HuH-7.5 (cell line): ENCODE measurements at places on chromosomes 5 and 9.

DNA sequence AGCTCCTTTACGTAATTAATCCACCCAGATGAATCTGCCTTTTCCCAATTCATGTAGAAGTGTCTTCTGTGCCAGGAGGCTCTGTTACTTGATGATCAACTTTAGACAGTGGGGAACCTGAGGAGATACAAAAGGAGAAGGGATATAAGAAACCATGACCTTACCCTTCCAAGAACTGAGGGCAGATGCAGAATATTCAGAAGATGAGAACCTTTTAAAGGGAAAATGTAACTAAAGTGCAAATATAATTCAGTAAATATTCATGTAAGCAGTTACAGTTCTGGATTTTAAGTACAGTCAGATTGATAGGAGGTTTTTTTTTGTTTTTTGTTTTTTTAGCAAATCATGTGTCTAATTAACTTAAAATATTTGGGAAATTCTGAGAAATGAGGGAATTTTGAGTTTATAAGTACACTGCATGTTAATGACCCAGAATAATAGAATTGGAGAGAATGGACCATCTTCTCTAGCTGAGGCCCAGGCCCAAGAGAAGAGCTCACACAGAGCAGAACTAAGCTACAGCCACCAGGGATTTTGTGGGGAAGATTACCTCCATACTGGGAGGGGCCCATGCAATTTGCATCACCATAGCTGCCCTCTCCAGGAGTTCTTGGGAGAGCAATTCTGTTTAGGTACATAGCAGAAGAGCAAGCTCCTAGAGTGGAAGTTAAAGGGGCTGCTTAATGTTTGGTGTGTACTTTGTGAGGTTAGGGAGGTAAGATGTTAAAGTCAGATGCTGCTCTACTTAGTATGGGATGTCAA, 61.5 kb downstream of the SV2C start:
- DNase-seq, result no peak

- DNase-seq, result no peak
These were observed 43.3 kb downstream of the SH3GL2 start for GRCh38 chr9:17622141-17622540.

DNA sequence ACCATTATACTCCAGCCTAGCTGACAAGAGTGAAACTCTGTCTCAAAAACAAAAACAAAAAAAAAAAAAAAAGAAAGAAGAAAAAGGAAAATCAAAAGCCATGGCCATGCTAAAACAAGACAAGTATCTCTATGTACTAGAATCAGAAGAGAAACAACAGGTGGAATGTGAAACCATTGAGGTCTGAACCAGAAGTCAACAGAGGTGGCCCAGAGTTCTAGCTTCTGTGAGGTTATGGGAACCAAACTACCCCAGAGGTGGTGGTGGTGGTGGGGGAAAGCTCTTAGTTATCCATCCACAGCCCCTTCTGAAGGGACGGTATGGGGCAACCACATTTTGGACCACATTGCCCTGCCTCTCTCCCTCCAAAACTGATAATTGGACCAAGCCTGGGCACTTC, 59.5 kb upstream of the ZNF366 start:
- no peak for DNase-seq

DNA sequence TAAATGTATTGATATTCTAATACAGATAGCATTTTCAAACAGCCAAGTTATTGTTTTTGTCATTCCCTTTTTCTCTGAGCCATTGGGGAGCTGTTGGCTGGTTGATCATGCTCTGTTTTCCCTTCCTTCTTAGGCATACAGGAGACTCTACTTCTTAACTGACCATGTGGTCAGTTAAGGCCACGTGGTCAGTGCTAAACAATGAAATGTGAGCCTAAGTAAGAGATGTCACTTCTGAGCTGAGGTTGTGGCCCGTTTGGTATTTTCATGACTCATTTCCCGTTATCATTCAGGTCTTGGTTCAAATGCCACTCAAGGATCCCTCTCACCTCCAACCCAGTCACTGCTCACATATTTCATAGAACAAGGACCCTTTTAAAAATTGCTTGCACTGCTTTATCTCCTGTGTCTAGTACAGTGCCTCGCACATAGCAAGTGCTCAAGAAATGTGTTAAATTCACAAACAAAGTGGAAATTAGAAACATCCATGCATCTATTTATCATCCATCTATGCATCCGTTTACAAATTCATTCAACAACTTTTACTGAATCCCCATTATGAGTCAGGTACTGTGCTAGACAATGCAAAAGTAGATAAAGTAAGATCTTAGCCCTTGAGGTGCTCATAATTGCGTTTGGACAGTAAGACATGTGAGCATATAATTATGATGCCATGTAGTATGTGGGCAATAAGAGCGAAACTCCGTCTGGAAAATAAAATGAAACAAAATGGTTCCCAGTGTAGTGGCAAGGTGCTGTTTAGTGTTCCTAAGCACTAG, 50.7 kb downstream of the ARRDC3 start:
- no peak for DNase-seq

DNA sequence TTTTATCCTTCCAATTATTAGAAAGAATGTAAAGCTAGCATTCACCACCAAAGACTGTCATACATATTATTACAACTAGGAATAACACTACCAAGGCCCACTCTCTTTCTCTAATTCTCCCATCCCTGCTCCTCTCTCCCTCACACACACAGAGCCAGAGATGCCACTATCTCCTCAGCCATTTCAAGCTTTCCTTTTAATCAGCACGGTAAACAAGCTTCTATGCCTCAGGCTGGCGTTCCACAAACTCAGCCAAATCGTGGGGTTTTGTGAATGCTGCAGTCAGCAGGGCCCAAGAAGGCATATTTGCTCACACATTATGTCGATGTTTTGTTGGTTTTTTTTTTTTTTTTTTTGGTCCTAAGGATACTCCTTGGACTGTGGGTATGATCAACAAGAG, 979.9 kb upstream of the DMAC1 start:
- DNase-seq, result no peak

- no peak for DNase-seq
These were observed 233.6 kb downstream of the TRPM3 start for GRCh38 chr9:70887826-70888225.

DNA sequence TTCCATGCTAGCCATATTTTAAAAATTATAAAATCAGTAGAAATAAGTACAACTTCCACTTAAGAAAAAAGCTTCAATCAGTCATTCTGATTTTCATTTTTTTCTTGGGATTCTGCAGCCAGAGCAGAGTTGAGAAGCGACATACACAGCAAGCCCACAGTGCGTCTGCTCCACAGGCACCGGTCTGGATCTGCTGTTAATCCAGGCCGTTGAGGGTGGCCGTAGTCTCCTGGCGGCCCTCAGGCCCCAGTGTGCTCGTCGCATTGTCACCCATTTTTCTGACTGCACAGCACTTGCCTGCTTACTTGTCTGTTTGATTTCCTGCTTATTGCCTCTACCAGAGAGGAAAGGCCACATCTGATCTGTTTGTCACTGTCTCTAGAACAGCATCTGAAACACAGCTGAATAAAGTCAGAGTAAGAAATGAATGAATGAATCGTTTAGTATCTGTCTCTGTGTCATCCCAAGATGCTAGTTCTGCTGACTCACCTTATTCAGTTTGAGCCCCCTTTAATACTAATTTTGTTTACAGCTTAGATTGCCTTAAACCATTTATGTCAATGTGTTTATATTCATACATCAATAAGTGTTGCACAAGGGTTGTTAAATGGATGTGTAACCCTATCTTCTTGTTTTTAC, 11.6 kb upstream of the ASPN start:
- DNase-seq, result no peak

- DNase-seq, result no peak
These were observed 156.9 kb downstream of the UNC13B start for GRCh38 chr9:35318741-35319140.

DNA sequence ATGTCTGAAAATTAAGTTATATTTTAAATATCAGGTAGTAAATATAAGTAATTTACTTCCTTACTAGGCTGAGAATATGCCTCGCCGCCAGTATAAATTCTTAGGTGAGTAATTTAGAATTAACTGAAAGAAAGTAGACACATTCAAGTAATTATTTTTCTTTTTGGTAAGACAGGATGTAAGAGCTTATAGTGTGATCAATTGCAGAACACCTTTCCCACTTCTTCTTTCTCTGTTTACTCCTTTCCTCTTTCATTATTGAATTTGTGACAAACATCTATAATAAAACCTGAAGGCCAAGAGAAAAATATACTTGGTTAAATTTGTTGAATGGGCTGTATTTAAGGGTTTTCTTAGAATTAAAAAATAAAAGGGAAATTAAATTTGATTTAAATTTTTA, 195.1 kb upstream of the CDKN2B start:
- DNase-seq, result no peak

GRCh38 chr5:72324189-72324825, 4.1 kb downstream of the PTCD2 start:
- DNase-seq, result no peak

DNA sequence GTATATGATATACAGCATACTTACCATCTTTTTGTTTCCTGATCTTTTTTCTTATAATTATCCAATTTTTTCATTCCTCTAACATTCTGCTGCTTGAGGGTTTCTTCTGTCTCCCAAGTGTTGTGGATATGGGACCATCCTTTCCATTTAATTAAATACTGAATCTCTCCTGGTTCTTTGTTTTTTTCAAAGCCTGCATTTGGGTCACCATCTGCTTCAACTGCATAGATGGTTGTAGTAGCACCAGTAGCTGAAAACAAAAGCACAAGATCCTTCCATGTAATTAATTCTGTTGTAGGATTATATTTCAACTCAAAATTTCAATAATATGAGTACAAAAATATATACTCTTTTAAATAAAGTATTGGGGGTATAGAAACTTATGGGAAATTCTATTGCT, 29.4 kb downstream of the CHD1 start:
- DNase-seq, result no peak

DNA sequence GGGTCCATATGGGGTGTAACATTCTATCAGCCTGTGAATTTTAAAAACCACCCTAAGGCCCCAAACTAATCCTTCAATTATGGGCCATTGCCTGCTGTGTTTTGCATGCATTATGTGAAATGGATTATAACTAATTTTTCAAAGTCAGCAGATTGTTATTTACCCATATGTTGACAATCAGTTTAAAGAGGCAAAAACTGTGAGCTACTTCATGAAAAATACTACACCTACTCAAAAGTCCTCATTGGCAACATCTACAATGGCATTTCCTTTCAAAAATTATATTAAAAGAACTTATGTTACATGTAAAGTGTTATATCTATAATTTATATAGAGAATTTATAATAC, 49.0 kb upstream of the KIF2A start:
- DNase-seq, result no peak

- no peak for DNase-seq
These were observed 107.4 kb downstream of the ZNF462 start for GRCh38 chr9:106970219-106970975.

DNA sequence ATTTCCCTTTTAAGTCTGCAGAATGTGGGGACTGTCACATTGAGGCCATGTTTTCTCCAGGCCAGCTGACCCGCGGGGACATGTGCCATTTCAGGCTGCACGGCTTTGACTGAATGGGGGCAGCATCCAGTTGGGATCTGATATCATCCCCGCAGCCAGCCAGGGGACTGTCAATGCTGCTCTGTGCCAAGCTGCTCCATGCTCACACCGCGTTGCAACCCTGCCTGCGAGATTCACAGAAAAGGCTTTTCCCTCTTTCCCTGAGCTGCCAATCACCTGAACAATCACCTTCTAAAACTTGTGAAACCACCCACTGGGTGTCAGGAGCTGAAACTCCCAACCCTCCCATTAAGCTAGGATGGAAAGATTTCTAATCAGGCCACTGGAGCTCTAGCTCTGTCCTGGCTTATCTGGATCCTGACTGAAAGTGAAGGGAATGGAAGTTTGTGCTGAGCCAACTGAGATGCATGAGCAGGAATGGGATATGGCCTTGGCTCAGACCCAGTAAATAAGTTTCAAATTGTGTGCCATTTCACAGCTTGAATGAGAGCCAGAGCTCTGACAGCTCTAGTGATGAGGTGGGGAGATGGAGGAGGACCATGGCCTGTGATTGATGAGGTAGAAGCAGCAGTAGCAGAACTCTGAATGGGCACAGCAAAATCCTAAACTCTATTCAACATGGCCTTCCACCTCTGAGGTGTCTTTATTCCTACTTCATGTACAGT, 34.5 kb upstream of the ZNF366 start:
- no peak for DNase-seq

DNA sequence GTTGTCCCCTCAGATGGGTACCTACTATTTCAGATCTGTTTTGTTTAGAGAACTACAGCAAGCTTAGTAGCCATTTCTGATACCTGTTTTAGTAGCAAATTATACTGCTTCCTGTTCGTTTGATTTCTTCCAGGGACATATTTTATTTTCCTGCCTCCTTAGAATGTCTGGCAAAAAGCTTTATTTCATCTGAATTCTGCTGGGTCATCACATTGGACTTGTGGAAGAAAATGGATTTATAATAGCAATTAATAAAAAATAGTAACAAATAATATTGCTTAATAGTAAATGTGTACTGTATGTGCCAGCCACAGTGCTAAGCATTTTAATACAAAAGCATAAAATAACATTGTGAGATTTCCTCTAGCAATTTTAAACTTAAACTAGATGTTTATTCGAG, 79.4 kb downstream of the SH3GL2 start:
- no peak for DNase-seq

DNA sequence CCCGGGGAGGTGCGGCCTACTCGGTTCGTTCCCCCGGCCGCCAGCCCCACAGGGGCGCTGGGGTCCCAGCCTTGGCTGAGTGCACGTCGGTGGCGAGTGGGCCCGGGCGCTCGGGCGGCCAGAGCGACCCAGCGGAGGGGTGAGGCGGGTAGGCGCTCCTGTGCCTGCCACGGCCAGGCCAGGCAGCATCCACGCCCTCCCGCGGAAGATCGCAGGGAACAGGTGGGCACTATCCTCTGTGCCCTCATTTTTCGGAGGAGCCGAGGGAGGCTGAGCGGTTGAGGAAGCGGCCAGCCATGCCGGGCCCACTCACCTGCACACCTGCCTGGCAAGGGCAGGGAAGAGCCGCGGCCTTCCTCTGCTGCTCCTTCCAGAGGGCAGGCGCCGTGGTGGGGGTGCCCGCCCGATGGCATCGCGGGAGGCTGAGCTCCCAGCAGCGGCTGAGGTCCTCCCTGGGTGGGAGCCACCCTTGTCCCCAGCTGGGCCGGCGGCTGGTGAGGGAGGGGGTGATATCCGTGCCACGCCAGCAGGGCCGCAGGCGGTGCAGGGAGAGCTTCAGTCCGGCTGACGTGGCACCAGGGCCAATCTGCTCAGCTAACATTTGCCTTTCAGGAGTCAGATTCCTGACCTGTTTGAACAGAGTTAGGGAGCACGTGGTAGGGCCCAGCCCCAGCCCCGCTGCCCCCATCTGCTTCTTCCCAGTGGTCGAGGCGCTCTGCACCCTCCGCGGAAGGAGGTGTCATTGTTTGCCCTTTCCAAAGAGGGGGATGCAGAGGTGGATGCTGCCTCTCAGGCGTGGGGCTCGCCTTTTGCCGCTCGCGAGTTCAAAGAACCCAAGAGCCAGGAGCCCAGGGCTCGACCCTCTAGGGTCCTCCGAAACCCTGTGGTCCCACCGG, 1.6 kb upstream of the SEC16A start:
- peak; percentile 62 for DNase-seq

GRCh38 chr5:78544561-78545201, 103.9 kb downstream of the LHFPL2 start:
- DNase-seq, result no peak

DNA sequence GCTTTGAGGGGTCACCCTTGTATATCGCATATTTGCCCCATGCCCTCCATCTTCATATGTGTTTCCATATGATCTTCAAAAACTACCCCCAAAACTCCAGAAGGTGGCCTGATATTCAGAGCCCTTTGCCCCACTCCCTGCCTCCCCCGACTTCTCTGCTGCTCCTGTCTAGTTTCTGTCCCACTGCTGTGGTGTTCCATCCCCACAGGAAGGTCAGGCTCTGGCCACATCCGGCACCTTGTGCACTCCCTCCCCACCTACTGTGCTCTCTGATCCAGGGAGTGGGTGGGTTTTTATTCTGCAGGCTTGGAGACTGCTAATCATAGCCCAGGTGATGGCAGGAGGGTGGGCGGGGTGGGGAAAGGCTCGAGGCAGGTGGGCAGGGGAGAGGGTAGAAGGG, 52.4 kb downstream of the TMOD1 start:
- no peak for DNase-seq
